Stimulated activated CD4-positive, alpha-beta T cell treated with anti-CD3 and anti-CD28 coated beads, TNF-alpha, amount 100 ng/mL, for 24 hours (primary cell): ENCODE measurements at places on chromosomes 12 and 14.

DNA sequence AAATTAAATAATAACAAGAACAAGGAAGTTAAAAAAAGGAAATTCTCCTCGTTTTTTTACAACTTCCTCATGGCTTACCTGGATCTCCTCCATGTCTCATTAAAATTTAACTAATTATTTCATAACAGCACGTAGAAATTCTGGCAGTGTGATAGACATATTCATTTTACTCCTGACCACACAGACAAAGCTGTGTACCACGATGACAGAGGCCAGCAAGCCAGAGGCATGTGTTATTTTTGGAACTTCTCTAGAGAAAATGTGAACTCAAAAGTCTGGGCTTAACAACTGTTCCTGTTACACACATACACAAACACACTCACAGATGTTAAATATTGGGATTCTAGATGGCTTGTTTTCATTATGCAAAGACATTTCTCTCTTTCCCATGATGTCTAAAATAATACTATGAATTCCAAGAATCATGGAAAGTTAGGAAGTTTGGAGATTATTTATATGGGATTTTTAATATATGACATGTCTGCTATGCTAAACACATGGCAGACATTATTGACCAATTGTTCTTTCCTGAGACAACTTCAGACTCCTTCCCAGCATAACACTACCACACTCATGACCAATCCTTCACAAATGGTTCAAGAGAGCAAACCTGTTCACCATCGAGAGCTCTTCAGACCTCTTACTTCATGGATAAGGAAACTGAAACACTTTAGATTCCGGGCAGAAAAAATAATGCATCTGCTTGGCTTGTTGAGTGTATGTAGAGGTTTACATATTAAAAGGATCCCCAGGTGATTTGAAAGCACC is 158.7 kb downstream of the DACT1 start:
- DNase-seq = no peak

GRCh38 chr14:104504172-104504735 is 75.3 kb upstream of the C14orf180 start:
- no peak for DNase-seq

- DNase-seq = no peak
These were observed at the start of gene KRT83 for GRCh38 chr12:52320784-52321400. TSS of gene KRT83 (minus strand) at chr12:52321398. CDS start at chr12:52321335, 63 bp downstream.

- DNase-seq = no peak
These were observed 257.2 kb upstream of the PRICKLE1 start for GRCh38 chr12:42846782-42847181.

- no peak for DNase-seq
These were observed 253.4 kb upstream of the LRIG3 start for GRCh38 chr12:59173695-59174094.

- no peak for DNase-seq
These were observed 974 bp downstream of the BTBD7 start for GRCh38 chr14:93331728-93332396.

DNA sequence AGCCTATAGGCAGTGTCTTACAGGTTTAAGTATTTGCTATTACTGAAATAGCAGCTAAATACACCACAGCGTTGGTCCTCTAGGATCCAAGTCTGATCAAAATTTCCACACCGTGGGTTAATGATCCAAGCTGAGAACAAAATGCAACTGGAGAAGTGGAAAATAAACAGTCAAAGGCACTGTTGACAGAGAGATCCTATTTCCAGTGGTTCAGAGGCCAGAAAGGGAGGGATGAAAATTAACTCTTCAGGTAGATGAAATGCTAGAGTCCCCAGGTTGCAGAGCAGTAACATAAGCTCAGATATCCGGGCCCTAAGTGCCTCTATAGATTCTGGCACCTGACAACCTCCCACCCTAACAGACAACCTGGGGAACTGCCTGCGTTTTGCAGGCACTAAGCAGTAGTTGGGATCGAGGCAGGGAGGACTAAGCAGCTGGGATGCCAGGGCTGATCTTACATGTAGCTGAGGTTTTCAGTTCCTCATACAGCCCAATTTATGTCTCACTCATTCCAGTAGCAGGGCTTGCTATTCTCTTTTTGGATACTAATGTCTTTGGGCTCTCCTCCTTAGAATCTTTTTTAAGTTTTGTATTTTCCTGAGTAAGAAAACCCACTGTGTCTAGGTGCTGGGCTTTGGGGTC is 42.7 kb upstream of the CRACR2A start:
- no peak for DNase-seq

DNA sequence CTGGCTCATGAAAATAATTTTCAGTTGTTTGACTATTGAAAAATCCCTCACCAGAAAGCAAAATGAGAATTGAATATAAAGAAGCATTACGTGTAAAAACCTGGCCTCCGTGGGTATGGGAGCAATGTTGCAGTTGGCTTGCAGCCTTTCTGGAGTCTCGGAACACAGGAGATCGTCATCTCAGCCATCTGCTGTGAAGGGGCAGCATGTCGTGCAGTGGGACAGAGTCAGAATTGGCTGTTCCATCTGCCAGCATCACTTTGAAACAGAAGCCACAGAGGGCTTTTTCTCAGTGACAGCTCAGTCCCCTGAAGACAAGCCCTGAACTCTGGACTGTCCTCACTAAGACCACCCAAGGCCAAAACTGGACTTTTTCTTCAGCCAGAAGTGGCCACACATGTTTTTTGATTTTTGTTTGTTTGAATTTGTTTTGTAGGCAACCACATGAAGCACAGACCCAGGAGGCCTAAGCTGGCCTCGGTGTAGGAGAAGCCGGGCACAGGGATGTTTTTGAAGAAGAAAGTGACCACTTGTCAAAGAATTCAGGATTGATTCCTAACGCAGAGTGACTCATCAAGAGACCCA is 170.8 kb upstream of the DYRK2 start:
- DNase-seq = no peak

- no peak for DNase-seq
These were observed 41.1 kb downstream of the PRB3 start for GRCh38 chr12:11228296-11228879.

- no peak for DNase-seq
These were observed 81.1 kb upstream of the RPH3A start for GRCh38 chr12:112710414-112710813.

DNA sequence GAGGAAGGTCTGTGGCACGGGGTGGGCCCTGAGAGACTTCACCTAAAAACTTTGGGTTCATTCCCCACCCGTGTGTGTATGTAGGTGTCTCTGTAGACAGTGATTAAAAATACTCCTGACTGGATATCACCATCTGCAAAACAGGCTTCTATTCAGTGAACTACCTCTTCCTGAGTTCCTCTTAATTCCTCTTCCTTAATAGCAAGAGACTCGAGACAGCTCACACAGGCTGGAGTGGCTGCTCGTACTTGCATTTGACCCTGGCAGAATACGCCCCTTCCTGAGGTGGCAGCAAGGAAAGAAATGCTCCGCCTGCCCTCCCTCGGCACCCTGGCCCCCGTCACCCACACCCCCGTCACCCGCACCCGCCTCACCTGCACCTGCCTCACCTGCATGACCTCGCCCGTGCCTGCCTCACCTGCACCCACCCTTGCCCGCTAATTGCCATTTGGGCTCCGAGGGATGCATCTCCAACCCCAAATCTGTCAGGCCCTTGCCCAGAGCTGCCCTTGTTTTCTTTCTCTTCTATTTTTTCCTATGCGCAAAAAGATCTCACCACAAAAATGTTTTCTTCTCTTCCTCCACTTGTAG is 90.0 kb downstream of the FBXL14 start:
- DNase-seq = no peak

DNA sequence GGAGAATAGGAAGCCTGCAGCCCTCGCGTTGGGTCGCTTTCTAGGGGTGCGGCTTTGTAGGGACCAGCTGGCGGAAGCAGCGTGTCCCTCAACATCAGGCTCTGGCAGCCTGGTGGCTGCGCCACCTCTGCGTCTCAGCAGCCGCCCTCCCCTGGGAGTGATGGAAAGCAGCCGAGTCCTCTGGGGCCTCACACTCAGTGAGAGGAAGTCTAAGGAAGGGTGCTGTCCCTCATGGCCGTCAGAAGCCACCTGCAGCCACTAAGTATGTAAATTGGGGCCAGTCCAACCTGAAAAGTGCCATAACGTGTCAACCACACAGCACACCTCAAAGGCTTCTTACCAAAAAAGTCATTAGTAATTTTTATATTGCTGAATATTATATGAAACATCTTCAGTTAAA is 80.3 kb downstream of the WDR20 start:
- DNase-seq = no peak

DNA sequence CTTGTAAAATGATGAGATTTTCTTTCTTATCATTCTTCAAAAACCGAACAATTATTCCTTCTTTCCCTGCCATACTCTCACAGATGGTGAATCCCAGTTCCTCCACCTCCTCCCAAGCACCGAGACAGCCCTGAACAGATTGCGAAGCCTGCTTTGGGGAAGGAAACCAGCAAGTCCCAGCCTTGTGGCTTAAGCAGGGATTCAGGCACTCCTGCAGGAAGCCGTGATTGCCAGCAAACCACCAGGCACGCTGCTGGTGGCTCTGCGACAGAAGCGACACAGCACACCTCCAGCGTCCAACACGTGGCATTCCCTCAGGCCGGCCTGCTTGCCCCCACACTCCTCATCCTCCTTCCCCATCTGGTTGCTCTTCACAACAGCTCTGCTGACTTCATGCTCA is 237.7 kb downstream of the GXYLT1 start:
- DNase-seq = no peak

DNA sequence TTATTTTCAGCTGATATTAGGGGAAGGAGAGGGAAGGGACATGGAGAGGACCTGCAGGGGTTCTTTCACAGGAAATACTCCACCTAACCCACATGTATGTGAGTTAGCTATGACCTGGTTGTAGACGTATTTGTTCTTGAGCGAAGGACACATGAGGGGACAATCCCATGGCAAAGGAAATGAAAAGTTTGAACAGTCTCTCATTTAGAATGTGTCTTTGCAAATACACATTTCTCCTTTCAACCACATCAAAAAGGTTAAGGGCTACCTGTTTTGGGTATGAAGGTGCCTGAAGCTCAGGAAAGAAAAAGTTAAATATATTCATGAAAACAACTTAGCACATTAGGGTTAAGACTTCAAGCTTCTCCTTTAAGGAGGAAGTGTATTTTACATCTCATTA is 7.4 kb downstream of the PYGL start:
- no peak for DNase-seq

GRCh38 chr12:50297027-50297426 is 13.7 kb upstream of the LIMA1 start:
- DNase-seq = no peak

DNA sequence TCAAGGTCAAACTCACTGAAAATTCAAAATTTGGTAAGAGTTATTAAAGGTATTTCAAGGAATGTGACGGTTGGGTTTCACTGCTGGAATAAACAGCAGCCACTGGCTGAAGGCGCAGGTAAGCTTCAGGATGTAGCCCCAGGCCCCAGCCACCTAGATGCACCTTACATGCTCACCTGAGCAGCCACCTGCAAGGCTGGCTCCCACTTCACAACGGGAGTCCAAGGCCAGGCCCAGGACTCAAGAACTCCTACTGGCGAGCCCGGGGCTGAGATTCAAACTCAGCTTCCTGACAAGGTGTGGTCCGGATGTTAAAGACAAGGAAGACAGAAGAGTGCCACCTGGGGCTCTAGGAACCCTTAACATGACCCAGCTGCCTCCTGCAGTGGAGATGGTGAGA is 78.4 kb downstream of the ITPK1 start:
- no peak for DNase-seq

GRCh38 chr14:21543521-21543960 is 17.4 kb upstream of the SALL2 start:
- DNase-seq = no peak
